ENCODE measurements at places on chromosomes 3 and 15.

DNA sequence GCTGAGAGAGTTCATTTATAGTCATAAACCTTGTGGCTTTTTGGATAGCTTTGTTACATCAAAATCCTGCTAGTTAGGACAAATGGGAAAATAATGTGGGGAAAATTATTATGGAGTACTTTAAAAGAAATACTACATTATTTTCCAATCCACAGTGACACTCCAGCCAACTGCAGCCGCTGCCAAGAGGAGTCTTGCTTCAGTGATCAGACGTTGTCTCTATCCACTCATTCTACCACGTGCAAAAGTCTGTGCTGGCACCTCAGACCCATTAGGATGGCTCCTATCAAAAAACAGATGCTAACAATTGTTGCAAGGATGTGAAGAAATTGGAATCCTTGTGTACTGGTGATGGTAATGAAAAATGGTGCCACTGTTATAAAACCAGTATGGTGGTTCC lies 128.6 kb upstream of the IQSEC1 start:
- no peak for DNase-seq

GRCh38 chr3:188918093-188918492 lies 253.7 kb upstream of the TPRG1 start:
- DNase-seq = no peak

DNA sequence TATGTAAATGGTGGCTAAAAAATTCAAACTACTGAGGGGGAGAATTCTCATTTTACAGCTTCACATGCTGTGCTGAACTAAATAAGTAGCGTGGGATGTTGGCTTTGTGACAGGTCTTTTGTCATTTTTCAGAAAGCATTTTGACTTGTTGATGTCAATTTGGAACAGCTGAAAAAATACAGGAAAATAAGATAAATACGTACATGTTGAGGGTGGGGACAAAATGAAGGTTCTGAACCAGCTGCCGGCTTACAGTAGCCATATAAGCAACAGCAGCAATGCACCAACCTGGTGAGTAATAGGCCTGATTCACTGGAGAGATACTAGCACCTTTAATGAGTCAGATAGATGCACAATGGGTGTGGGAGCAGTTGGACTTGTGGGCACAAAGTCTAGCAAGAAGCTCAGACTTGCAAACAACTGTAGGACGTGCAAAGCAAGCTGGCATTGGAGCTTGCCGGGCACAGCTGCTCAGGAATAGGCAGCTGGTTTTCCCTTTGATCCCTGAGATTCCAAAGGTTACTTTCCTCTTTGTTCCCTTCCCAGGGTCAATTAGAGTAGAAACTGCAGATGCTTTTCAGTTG lies 12.9 kb downstream of the B3GNT5 start:
- DNase-seq = no peak

DNA sequence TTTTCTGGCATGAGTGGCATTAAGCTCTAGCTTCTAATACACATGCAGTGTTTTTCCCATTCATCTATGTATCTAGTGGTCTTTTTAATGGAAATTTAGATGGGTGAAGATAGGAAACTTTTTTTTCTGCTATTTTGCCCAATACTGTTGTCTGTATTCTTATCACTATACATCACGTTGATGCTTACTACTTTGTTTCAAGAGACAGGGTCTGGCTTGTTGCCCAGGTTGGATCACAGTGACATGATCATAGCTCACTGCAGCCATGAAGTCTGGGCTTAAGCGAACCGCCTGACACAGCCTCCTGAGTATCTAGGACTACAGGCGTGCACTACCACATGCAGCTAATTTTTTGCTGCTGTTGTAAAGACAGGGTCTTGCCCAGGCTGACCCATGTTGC lies 84.6 kb downstream of the PEAK1 start:
- no peak for DNase-seq

DNA sequence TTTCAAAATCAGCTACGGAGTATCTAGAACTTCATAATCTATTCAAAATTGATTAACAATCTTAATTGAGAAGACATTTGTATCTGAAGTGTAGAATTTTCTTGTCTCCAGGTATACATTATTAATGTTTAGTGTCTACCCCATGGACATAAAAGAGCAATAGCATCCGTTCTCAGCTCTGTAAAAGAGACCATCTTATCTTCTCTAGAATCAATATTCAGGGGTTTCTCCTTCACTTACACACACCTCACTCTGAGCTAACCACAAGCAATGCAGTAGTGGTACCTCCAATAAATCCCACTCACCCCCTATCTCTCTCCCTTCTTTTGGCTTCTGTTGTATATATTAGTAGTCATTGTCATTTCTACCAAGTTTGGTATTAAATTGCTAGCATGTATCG lies 16.2 kb downstream of the MBNL1 start:
- no peak for DNase-seq

- no peak for DNase-seq
These were observed 242.0 kb downstream of the CHST2 start for GRCh38 chr3:143361589-143361988.

DNA sequence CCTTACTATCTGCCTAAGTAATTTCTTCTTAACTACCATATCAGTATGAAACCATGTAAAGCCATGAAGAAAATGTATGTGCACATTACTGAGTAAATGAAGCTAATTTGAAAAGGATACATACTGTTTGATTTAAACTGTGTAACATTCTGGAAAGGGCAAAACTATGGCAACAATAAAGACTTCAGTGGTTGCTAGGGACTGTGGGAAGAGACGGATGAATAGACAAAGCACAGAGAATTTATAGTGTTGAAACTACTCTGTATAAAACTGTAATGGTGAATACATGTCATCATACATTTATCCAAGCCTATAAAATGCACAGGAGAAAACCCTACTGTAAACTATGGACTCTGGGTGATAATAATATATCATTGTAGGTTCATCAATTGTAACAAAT lies 1103.7 kb upstream of the EPHA6 start:
- no peak for DNase-seq

DNA sequence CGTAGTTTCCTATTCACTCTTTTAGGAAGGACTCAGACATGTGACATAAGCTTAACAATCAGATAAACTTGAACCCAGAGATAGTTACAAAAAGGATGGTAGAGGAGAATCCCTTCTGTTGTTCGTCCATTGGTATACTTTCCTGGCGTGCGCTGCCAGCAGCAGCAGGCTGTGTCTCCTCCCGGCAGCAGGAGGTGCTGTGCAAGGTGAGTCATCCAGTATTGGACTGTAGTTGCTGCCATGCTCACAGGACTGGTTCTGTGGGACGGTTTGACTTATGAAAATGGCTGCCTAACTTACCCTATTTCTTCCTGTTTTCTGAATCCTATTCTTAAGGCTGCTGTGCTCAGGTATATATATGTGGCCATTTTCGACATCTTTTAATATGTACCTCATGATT lies 253.4 kb upstream of the LRRC3B start:
- DNase-seq = no peak

- no peak for DNase-seq
These were observed 587.4 kb downstream of the FOXP1 start for GRCh38 chr3:70996082-70996481.

DNA sequence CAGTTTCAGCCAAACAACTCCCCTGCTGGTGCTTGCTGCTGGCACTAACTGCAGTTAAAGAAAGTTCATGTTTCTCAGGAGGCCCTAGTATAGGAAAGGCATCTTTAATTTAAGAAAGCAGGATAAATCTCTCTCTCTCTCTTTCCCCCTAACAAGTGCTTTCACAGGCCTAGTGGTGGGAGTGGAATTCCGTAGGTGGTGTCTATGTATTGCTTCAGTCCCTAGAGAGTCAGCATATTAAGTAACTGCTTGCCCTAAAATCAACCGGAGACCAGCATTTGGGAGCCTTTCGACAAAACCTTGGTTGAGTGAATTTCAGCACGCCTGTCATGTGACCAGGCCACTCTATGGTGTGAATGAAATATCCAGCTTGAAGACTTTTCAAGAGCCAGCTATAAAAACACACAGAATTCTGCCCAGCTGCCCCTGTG lies 169.2 kb upstream of the TGFBR2 start:
- no peak for DNase-seq

- no peak for DNase-seq
These were observed 27.7 kb downstream of the SRPRB start for GRCh38 chr3:133833267-133833666.

DNA sequence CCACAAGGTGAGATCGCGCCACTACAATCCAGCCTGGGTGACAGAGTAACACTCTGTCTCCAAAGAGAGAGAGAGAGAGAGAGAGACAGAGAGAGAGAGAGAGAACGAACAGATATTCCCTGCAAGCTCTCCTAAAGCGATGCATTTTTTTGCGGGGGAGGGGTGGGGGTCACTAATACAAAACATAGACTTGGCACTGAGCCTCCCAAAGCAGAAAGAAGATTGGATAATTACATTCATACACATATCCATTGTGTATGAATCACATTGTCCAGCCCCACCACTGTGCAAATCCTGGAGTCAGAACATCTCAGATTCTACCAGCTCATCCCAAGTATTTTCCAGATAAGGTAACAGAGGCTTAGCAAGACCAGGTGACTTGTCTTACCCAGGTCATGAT lies 459.9 kb downstream of the MAGI1 start:
- DNase-seq = no peak

DNA sequence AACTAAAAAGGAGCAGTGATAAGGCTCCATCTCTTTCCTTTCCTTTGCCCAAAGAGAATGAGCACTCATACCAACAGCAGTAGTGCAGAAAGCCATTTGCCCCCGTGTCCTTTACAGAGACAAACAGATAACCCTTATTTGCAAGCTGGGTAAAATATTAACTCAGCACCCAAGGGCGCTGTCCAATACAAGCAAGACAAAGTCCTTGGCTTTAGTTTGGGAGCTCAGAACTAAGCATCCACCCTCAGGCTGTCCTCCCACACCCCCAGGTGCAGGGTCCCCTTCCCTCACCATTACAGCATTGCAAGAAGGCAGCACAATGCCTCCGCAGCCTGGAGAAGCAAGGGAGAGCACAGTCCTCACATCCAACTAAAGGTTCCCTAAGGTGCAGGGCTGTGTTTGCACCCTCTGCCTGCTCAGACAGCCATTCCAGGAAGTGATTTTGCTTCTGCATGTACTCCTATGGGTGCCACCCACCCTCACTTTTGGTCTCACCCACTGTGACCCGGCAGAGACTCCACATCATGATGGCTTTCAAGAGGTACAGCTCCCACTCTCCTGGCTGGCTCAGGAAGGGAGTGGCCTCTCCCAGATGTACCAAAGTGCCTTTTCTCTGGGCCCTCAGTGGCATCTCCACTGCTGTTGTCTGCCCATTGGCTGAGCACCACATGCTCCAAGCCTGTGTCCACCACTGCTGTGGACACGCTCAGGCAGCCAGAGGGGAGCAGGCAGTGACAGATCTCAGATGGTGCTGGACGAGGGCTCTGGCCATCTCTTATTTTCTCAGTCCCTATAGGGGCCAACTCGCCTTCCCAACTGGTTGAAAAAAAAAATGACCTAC lies 34.1 kb upstream of the HES1 start:
- no peak for DNase-seq

- DNase-seq = no peak
These were observed 13.2 kb downstream of the LINS1 start for GRCh38 chr15:100588638-100589242.

All from NCI-H1930 (cell line).